Neural crest cell (in vitro differentiated cells): ENCODE measurements at places on chromosomes 7 and 10.
A peak's percentile ranks its signal among the peaks of the same experiment; 100 is the strongest.

- H3K27ac ChIP-seq: no peak overlapping the region
- no peaks in the 10 kb centered on the region for H3K4me1 ChIP-seq
- no peaks in the 10 kb centered on the region for H3K36me3 ChIP-seq
- no peak for DNase-seq
- peaks cover 3% of the 10 kb centered on the region for H3K27me3 ChIP-seq
- H3K4me3 ChIP-seq: no peak overlapping the region
Measured at GRCh38 chr7:145462463-145462862, 626.6 kb upstream of the TPK1 start.

- H3K27me3 ChIP-seq: no peaks in the 10 kb centered on the region
- no peak overlapping the region for H3K4me3 ChIP-seq
- H3K36me3 ChIP-seq: no peaks in the 10 kb centered on the region
Measured at GRCh38 chr7:80307227-80307856, 172.7 kb downstream of the GNAI1 start.

DNA sequence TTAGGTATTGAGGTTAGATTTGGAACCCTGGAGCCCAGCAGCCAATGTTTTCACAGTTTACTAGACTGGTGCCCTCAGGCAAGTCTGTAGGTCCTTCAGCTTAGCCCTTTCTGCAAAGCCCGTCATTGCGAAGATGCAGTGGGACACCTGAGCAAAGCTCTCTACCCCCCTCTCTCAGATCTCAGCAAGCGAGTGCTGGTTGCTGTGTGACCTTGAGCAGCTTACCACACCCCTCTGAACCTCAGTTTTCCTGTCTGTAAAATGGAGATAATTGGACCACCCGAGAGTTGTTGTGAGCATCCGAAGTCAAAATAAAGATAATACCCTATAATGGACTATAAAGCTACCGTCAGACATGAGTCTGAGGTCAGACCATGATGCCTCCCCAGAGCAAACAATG lies 3.7 kb downstream of the NPC1L1 start:
- H3K27ac ChIP-seq: no peak overlapping the region
- no peak for DNase-seq
- no peaks in the 10 kb centered on the region for H3K27me3 ChIP-seq
- H3K36me3 ChIP-seq: no peaks in the 10 kb centered on the region
- H3K4me1 ChIP-seq: no peaks in the 10 kb centered on the region

- DNase-seq: peak; percentile 21
- H3K36me3 ChIP-seq: no peaks in the 10 kb centered on the region
- no peak overlapping the region for H3K27ac ChIP-seq
- peaks cover 61% of the 10 kb centered on the region for H3K27me3 ChIP-seq
- H3K4me1 ChIP-seq: peaks cover 3% of the 10 kb centered on the region
Measured at GRCh38 chr10:118543714-118544400, 51.6 kb downstream of the PRLHR start.

DNA sequence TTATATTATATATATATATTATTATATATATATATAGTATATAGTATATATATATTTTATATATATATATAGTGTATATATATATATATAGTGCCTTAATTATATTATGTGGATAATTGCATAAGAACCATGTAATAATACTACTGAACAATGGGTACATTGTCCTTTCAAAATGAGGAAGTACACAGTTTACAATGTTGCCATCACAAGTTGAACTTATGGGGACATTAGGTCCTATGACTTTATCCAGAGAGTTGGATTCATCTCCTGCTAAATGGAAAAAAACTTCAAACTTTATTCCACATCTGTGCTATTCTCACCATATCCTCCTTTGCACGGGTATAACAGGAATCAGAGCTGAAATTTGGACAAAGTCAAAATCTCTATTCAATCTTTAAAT lies 105.0 kb upstream of the AGR3 start:
- no peaks in the 10 kb centered on the region for H3K36me3 ChIP-seq
- DNase-seq: no peak
- no peak overlapping the region for H3K4me3 ChIP-seq
- no peak overlapping the region for H3K27ac ChIP-seq
- H3K27me3 ChIP-seq: no peaks in the 10 kb centered on the region
- peaks cover 34% of the 10 kb centered on the region for H3K4me1 ChIP-seq

DNA sequence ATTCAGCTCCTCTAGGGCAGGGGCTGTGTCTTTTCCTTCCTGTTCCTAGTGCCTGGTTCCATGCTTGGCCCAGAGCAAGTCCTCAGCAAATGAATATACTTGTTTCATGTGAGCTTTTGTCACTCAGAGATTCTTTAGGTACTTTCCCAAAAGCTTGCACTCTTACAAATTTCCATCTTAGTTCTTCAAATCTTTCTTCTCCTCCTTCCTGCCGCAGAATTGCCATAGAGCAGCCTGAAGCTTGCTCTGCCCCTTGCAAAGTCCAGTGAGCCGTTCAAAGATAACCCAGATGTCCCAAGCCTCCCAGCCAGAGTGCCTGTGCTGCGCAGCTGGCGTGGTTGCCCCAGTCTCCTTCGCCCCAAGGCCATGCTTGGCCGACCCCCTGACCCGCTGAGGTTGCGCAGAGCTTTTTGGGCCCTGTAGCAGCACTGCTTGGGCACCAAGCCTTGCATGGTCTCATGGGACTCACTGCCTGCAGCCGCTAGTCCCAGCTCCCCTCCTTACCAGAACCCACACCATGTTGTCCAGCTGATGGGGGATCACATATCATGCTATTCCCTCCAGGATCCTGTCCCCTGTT lies 20.7 kb downstream of the CHST3 start:
- H3K4me1 ChIP-seq: peaks cover 81% of the 10 kb centered on the region
- H3K4me3 ChIP-seq: peak overlapping the region; percentile 34
- peak overlapping the region; percentile 0 for H3K27ac ChIP-seq
- H3K27me3 ChIP-seq: no peaks in the 10 kb centered on the region

DNA sequence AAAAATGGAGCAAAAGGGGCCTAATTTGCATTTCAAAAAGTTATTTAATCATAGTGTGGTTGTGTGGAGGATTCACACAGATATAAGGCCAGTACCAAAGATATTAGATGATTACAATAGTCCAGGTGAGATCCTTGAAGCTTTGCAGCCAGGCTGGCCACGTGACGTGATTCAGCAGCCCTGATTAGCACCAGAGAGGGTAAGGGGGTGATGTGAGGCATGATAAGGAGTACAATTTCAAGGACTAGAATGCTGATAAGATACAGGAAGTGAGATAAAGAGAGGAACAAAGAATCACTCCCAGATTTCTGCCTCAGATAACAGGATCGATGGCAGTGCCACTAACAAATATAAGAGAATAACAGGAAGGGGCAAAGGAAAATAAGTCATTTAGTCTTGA lies 108.4 kb upstream of the PALS2 start:
- H3K4me1 ChIP-seq: no peaks in the 10 kb centered on the region
- no peak overlapping the region for H3K27ac ChIP-seq
- no peaks in the 10 kb centered on the region for H3K27me3 ChIP-seq
- no peaks in the 10 kb centered on the region for H3K36me3 ChIP-seq

GRCh38 chr10:104937567-104937966 lies 296.5 kb downstream of the SORCS3 start:
- no peaks in the 10 kb centered on the region for H3K36me3 ChIP-seq
- no peaks in the 10 kb centered on the region for H3K4me1 ChIP-seq
- H3K27me3 ChIP-seq: no peaks in the 10 kb centered on the region
- DNase-seq: no peak
- H3K4me3 ChIP-seq: no peak overlapping the region

- DNase-seq: no peak
- H3K4me1 ChIP-seq: peaks cover 20% of the 10 kb centered on the region
- peaks cover 27% of the 10 kb centered on the region for H3K36me3 ChIP-seq
- no peak overlapping the region for H3K27ac ChIP-seq
- no peaks in the 10 kb centered on the region for H3K27me3 ChIP-seq
- H3K4me3 ChIP-seq: no peak overlapping the region
Measured at GRCh38 chr7:140901941-140902302, 22.8 kb downstream of the BRAF start.

DNA sequence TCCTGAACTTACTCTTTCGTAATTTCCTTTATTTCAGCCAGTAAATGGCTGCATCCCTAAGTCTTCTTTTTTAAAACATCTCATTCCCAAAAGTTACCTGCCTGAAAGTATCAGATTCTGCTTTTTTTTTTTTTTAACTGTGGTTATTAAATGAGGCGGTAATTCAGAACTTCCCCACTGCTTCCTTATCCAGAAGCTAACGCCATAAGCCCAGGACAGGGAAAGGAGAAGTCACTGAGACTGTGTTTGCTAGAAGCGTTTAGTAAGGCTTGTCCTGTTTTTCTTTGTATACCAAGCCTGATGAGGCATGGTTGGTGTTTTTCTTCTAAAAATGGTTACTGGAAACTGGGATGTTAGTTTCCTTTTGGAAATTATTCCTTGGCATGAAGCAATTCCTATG lies 197.8 kb downstream of the CELF2 start:
- H3K4me1 ChIP-seq: peaks cover 36% of the 10 kb centered on the region
- no peak overlapping the region for H3K4me3 ChIP-seq
- no peak overlapping the region for H3K27ac ChIP-seq
- DNase-seq: no peak
- peaks cover 22% of the 10 kb centered on the region for H3K36me3 ChIP-seq

DNA sequence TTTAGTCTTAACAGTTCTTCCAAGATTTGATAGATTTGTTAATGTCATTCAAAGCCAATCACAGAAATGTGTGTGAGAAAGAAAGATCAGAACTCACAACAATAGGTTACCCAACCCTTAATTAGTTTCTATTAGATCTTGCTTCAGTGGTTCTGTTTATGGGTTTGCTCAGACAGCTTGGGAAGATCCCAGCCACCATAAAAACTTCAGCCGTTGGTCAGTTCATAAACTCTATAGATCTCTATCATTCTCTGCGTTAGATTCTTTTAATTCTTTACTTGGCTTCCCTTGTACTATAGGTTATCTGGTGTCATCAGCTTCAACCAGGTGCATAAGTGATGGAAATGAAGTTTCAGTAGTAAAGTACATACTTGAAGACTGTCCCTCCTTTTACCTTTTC lies 54.4 kb downstream of the ZNF277 start:
- peaks cover 4% of the 10 kb centered on the region for H3K4me1 ChIP-seq
- DNase-seq: no peak
- no peak overlapping the region for H3K27ac ChIP-seq
- H3K27me3 ChIP-seq: no peaks in the 10 kb centered on the region
- no peaks in the 10 kb centered on the region for H3K36me3 ChIP-seq
